Fibroblast of gingiva (primary cell): ENCODE measurements at places on chromosomes 7 and 10.

DNA sequence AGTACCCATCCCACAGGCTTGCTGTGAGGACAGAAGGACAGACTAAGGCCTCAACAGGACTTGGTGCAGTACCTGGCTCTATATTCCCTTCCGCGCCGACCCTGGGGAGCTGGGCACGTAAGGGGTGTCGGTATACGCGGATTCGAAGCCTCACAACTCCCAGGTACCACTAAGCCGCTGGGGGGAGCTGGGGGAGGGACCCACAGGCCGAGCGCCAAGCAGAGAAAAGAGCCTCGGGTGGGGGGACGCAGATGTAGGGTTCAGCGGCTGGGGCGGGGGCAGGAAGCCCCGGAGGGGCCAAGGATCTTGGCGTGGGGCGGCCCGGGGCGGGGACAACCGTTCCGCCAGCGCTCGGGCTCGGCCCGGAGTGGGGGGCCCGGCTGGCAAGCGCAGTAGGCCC is 126.4 kb upstream of the ZNF746 start:
- no peak for DNase-seq

- no peak for DNase-seq
Observed at GRCh38 chr10:99207340-99207739, 28.3 kb downstream of the HPSE2 start.

DNA sequence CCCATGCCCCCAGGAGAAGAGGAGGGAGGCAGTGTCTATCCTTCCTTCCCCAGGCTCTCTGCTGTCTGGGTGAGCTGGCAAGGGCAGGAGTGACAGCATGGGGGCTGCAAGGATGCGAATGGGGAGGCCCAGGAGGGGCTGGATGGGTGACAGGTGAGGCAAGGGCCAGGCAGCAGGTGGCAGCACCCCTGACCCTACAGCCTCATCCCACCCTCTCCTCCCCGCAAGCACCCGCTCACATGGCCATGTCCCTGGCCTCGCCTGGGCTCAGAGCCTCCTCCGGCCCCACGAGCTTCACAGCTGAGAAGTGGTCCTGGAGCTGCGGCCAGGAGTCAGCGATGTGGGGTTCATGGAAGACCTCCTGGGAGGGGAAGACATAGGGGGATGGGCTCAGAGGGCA is 5.4 kb downstream of the PLOD3 start:
- DNase-seq, result no peak

DNA sequence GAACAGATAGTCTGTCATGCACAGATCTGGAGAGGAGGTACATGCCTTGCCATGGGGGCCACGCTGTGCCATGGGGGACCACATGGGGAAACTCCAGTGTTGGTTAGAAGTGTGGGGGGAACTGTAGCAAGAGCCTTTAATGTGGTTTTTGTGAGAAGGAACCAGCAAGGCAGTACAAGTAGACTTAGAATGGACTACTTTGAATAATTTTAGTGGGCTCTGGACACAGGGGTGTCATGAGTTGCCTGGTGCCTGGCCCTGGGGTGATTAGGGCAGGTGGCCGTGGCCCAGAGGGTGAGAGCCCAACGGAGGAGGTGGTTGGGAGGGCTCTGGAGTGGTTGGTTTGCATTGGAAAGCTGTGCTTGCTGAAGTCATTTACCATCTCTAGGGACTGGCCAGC is 77.2 kb downstream of the CXCL12 start:
- DNase-seq, result no peak

DNA sequence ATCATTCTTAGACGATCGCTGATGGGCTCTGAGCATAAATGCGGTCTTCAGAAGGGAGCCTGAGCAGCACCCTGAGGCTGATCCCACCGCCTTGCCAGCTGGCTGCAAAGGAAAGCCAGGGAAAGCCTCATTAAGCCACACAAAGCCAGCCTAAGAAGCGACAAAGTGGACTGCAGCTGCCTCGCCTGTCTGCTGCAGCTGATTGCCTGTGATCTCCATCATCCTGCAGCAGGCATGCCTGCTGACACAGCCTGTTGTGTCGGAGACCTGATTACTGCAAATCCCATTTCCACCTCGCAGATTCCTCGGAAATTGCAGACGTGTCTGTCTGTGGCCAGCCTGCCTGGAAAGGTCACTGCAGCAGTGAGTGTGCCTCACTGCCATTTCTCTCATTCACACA is 1087.0 kb upstream of the AUTS2 start:
- DNase-seq, result no peak

GRCh38 chr7:132438926-132439325 is 137.3 kb downstream of the PLXNA4 start:
- no peak for DNase-seq

GRCh38 chr10:4687397-4687796 is 138.6 kb upstream of the AKR1E2 start:
- no peak for DNase-seq

DNA sequence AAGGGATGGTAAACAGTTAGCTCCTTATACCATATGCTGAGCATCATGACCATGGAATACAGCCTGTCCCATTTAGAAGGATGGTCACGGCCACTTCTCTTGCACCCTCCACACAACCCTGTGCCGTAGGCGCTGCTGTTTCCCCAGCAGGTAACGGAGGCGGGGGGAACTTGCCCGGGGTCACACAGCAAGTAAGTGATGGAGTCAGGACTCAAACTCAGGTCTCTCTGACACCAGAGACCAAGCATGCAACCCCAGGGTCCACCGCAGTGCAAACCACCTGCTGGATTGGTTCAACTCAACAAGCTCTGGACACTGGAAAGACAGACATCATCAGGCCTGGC is 71.6 kb downstream of the ZRANB1 start:
- DNase-seq, result no peak

GRCh38 chr10:97788552-97789442 is 17.0 kb upstream of the SFRP5 start:
- no peak for DNase-seq

DNA sequence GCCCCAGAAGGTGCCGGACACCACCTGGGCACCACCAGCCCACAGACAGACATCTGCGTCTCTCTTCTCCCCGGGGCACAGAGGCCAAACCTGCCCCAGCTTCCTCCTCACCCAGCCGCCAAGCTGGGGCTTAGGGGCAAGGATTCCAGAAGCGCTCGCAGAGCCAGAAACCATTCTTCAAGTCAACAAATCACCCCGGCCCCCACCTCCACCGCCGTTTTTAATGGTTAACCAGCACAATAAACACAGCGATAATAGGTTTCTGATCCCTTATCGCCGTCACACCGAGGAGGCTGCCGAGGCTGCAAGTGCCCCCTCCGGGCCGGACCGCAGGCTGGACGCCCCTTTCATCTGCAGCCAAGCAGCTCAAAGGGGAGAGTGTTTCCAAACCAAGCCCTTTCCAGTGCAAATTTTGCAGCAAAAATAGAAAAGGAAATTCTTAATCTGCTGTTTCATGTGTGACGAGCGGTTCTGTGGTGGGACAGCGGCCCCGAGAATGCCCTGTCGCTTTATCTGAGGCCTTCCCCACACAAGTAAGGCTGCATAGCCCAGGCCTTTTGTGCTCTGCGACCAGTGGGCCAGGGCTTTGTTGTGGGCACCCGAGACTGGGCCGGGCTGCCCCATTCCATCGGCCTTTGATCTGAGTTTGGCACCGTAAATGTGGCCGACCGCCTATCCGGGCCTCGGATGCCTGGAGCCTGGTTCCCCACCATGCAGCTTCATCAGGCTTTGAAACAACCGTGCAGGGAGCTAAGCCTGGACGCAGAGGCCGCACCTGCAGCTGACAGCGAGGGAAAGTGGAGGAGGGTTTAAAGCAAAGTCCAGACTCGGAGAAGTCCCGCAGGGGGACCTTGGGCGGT is 83.2 kb downstream of the FOXL3 start:
- DNase-seq, result no peak

GRCh38 chr7:42720991-42721796 is 190.7 kb downstream of the C7orf25 start:
- DNase-seq, result no peak

GRCh38 chr10:61024151-61024855 is 80.3 kb upstream of the RHOBTB1 start:
- no peak for DNase-seq

DNA sequence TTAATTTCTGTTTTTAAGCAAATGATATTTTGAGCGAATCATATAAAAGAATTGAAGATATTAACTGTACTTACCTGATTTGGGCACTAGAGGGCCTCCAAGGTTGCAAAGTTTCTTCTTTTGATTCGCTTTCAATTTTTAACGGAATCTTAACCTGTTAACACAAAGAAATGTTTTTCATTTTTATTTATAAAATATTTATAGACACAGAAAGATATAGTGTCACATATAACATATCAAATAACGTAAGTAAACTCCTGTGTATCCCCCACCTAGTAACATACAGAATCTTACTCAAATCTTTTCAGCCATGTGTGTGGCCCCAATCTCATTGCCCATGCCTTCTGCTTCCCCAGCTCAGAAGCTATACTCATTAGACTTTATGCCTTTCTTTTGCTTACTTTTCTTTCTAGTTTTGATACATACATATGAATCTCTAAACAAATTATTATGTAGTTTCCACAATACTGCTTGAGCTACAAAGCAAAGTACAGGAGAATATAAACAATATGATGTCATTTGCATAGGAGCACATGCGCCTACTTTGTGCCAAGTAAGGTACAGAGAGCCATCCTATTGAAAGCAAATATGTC is 49.5 kb upstream of the ZPBP start:
- no peak for DNase-seq

- DNase-seq, result peak; percentile 70
Observed at GRCh38 chr10:5043716-5044115, 40.1 kb upstream of the AKR1C2 start.

DNA sequence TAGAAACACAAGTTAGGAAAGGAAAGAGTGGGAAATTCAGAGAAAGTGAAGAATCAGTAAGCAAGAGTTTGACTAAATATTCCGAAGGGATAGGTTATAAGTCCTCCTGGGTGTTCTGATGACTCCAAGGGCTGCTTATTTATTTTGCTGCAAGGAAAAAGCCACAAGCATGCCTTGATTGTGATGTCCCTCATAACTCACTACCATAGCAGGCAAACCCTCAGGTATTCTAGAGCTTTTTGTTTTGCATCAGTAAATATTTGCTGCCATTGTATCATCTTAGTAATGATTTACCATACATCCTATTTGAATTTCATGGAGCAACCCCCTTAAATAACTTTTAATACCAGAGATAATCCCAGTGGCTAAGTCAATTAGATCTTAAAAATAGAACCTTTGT is 688.1 kb downstream of the SUGCT start:
- DNase-seq, result no peak

GRCh38 chr10:80187465-80188409 is 17.6 kb downstream of the ANXA11 start:
- DNase-seq, result no peak

- DNase-seq, result no peak
Observed at GRCh38 chr7:22730066-22730710, 3.2 kb downstream of the IL6 start.

- peak; percentile 54 for DNase-seq
Observed at GRCh38 chr10:60123172-60123571, 216.8 kb upstream of the CCDC6 start.

- DNase-seq, result peak; percentile 89
Observed at GRCh38 chr10:72215611-72216549, at the start of the genes ANAPC16 and ASCC1. Gene ANAPC16, plus strand, starts transcription at chr10:72216012. Its CDS starts 7,903 bp downstream, at chr10:72223915. Gene ASCC1, minus strand, starts transcription at chr10:72216276. Its CDS starts 2,978 bp downstream, at chr10:72213298.

GRCh38 chr10:124510759-124511158 is 49.1 kb downstream of the LHPP start:
- no peak for DNase-seq

DNA sequence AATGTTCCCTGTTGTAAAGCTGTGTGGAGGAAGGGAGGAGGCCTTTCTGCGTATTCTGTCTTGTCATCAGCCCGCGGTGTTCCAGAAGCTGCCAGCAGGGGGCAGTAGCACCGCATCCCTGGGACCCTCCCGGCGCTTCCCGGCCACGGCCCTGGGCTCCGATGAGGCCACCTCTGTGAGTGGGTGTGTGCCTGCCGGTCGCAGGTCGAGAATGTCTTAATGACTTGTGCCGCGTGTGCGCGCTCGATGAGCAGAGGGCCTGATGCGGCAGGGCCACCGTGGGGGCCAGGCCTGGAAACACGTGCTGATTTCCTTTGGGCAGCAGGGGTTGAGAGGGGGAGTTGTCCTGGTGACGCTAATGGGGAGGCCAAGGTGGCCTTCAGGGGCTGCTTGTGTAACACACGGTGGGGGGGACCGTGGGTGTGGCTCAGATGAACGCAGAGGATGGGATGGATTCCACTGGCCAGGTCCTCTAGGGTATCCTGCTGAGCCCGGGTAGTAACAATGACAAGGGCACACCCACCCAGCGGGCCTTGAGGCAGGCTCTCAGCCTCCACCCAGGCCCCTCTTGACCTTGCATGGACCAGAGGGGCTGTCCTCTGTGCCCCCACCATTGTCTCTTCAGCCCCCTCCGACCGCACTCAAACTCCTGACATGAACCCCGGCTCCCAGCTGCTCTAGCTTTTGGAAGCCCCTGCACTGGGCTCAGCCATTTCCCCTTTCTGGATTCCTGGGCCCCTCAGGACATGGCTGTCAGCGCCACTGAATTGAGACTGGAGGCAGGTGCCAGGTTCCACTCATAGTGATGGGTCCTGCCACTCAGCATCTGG is 135.9 kb upstream of the PODXL start:
- DNase-seq, result no peak

GRCh38 chr7:155336812-155337602 is 39.3 kb downstream of the INSIG1 start:
- no peak for DNase-seq

DNA sequence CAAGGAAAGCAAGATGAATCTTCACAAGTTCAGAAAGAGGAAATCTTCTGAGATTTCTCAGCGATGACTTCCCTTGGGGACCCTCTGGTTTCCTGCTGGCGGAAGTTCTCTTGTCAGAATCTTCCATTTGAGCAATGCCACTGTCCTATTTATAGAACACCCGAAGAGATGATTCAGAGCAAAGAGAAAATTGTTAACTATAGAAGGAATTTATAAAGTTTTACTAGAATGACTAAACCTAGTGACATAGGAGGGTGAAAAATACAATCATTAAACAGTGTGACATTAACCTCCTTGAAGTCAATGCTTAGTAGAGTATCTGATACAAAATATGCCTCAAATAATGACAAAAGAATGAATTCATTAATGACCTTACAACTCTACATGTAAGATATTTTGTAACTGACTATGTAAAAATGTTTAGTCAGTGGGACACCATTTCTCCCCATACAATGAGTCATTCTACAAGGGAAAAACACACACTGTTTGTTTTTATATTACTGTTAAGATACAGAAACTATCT is 206.5 kb upstream of the CNTNAP2 start:
- DNase-seq, result peak; percentile 48

- peak; percentile 52 for DNase-seq
Observed at GRCh38 chr10:29688230-29688661, 53.5 kb upstream of the SVIL start.

DNA sequence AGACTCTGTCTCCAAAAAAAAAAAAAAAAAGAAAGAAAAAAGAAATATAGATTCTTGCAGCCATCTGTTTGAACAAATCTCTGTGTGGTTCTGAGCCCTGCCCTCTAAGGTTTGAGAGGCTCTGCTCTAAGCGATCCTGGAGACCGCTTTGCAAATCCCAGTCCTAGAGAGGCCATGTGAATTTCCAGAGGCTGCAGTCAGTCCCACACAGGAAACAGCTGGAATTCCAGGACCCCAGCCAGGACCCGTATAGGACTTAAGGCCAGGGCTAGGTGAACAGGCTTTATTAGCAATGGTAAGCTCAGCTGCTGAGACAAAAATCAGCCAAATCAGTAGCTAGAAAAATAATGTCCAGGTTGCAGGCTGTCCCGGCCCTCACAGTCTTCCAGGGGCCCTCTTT is 154.8 kb downstream of the RPS24 start:
- DNase-seq, result no peak
